ENCODE measurements at places on chromosomes 1 and 21.

- DNase-seq: no peak
These were observed 56.0 kb downstream of the ZMYM4 start for GRCh38 chr1:35324486-35324885.

- DNase-seq: no peak
These were observed 178.9 kb upstream of the FOXD3 start for GRCh38 chr1:63143482-63143881.

DNA sequence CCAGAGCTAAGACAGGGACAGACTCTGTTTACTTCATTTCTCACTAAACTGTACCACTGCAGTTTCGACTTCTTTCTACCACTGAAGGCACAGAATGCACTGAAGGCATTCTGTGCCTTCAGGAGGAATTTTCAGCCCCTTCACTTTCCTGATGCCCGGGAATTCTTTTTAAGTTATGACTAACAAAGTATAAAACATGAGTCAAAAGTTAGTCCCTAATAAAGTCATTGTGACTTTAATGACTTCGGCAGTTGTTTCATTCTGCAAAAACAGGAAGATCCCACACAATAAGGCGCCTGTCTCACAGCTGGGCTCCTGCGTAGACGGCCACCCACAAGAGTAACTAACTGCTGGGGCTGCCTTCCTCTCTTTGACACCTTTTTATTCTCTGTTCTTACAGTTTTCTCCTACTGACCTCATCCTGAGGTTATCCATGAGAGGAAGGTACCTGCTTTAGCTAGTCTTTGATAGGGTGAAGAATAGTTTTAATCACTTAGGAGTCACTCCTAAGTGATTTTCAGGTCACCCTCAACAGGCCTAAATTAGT lies 183.9 kb upstream of the SGIP1 start:
- no peak for DNase-seq

- DNase-seq: no peak
These were observed 11.4 kb upstream of the PRELP start for GRCh38 chr1:203464226-203464625.

DNA sequence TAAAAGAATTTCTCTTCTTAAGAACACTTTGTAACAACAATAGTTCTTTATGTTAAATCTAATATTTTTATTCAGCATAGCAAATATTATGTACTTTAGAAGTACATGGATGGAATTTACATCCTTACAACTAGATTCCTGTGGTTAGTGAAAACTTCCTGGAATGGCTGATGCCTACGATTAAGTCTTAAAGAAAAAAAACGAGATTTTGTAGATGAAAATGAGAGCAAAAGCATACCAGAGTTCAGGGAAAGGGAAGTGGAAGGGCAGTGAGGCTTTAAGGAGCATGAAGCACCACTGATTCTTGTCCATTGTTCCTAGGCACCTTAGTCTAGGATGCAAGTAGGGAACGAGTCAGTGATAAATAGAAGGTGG lies 26.7 kb downstream of the CFH start:
- DNase-seq: no peak

- no peak for DNase-seq
These were observed 19.8 kb upstream of the VCAM1 start for GRCh38 chr1:100699744-100700143.

GRCh38 chr1:230681599-230681998 lies 32.3 kb downstream of the AGT start:
- DNase-seq: peak; percentile 91

DNA sequence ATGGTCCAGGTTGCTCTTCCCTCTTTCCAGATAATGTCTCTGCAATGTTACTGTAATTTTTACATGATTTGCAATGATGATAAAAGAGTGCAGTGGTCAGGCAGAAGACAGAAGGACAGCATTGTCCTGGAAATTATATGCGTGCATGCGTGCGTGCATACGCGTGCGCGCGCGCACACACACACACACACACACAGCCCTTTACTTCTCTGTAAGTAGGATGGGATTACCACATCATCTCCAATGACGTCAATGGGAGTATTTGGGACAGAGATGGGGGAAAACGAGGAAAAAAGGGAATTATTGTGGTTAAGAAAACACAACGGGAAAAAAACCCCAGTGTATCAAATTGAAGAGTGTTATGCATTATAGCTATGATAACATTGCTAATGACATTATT lies 99.7 kb downstream of the SPAG17 start:
- DNase-seq: no peak

DNA sequence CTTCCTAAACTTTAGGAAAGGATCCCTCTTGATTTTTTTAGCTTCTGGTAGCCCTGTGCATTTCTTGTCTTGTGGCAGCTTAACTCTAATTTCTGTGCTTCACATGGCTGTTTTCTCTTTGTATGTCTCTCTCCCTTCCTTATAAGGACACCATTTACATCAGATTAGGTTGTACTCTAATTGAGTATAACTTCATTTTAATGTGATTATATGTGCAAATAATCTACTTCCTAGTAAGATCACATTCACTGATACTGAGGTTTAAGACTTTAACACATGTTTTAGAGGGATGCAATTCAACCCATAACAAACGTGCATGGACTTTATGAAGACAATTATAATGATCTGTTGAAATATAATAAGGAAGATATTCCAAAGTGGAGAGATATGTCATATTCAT lies 46.7 kb downstream of the RGS4 start:
- no peak for DNase-seq

DNA sequence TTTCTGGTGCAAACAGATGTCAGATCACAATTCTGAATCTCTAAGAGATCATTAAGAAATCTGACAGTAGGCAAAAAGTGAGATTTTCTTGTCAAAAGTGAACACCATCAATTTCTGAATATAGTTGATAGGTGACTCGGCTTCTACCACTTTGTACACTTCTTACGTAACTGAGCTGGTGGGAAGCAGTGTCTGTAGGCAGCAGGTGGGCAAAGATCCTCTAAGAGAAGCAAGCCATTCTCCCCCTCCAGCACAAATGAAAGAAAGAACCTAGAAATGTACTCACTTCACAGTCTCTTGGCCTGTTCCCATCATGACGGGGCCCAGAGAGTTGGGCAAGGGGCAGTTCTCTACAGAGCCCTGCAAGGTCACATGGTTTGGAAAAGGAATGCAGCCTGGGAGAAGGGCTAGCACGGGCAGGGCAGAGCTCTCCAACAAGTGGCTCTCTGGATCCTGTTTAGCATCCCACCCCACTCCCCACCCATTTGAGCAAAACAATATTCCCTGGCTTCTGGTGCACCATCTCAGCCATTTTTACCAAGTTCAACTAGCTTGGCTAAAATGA lies 412.6 kb downstream of the LTN1 start:
- no peak for DNase-seq

GRCh38 chr1:16461681-16462080 lies 21.2 kb downstream of the NECAP2 start:
- DNase-seq: no peak

DNA sequence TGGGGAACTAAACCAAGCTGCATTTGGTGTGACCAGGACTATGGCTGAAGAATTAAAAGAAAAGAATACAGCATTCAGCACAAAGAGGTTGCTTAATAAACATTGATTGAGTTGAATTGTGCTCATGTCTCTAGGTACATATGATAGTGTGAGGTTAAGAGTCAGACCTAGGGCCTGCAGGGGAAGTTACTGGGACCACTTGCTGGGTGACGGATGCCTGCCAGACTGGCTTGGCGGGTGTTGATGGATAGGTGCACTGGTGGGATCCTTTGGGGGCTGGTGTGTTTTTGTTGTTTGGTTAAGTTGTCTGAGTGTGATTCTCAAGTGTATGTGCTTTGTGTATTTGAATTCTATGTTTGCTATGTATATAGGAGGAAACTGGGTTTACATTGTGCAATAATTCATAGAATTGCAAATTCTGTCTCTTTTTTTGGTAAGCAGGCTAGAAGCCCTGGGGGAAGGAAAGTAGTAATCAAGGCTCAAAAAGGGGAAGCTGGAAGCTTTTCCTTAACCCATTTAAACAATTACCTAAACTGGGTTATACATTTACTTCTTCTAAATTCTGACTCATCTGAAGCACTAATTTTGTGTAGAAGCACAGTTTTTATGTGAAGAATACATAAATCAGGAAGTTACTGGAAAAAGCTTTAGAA lies 1.8 kb downstream of the CD101 start:
- no peak for DNase-seq

DNA sequence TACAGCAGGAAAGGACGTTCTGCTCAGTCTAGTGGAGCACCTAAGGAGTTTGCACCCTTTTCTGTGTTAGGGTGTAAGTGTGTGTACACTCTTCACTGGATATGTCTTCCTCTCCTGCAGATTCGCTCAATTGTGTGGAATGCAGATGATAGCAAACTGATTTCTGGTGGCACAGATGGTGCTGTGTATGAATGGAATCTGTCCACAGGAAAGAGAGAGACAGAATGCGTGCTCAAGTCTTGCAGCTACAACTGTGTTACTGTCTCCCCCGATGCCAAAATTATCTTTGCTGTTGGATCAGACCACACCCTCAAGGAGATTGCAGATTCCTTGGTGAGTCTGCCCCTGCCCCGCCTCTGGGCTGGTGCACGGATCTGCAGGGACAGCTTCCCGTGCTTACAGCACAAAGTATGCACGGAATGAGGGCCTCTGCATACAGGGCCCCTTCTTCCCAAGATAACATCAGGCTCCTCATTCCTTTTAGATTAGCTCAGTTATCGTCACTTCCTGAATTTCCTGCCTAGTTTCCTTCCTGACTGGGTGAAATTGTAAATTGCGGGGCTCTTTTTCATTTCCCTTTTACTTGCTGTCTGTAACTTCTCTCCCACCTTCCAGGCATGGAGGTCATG lies 34.6 kb downstream of the CFAP57 start:
- DNase-seq: no peak

DNA sequence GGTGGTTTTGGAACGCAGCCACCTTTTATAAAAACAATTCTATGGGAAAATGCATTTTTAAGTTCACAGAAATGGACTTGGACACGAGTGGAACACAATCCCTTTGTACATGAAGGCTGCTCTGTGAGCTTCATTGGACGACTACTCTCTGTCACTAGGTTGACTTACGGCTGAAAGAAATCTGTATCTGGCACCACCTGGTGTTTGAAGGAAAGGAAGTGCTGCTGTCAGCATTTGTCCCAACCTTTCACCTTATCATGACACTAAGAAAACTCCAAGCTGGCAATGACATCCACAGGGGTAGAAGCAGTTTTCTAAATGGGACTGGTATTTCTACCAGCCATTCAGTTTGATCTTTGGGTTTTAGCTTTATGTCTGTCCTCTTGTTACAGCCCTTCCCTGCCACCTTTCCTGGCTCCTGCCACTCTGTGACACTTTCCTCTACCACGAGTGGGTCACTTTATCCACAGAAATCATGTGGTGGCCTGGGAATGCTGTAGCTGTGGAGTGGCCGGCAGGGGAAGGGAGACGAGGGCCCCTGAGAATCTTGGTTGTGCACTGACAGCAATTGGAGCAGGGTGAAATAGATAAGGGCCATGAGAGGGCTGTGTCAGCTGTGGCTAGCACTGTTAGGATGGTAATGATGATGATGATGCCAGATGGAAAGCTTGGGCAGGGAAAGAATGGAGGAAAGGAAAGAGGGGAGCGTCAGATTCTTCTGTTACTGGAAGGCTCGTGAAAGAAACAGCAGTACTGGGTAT lies 85.2 kb downstream of the TBX19 start:
- no peak for DNase-seq

DNA sequence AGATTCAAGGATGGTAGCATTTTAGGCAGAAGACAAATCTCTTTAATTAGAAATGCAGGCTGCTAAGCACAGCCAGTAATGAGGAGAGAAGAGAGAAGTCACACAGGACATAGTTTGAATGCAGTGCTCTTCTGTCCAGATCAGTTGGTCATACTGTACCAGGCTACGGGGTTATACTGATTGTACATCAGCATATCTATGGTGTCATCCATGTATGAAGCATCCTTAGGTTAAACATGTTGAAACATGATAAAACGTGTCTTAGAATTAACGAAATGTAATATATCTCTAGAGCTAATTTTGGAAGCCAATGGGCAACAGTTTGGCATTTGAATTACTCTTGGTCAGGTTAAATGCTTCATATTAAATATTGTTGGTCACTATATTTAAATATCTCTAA lies 199.1 kb downstream of the RYR2 start:
- DNase-seq: no peak

DNA sequence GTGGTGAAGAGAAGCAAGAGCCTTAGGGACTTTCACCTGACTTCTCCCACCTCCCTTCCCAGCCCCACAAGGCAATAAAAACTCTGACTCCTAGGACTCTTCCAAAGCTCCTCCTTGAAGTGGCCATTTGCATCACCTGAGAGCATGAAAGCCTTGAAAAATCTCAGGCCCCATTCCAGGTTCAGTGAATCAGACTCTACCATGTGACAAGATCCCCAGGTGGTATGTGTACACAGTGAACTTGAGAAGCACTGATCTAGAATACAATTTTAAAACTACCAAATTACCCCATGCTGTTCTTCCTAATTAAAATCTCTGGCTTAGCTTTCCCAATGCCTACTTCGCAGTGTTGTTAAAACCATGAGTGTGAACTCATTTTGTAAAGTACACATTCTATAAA lies 195.1 kb upstream of the SAMSN1 start:
- no peak for DNase-seq

DNA sequence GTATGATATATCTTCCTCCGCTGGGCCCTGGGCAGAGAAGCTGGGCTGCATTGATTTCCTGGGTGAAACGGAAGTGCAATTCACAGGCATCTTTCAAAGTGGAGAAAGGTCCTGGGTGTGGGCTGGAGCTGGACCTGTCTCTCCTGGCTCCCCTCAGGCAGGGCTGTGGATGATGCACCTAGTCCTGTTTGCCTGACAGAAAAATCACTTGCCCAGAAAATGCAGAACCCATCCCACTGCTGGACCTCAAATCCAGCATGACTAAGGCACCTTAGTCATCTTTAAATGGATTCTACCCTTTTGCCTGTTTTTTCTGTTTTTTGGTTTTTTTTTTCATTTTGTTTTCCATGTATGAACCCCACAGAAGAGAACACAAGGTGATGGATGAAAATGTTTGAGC lies 49.7 kb downstream of the MYSM1 start:
- no peak for DNase-seq

Data from NCI-H2171 (cell line).